Uterine smooth muscle cell (primary cell): ENCODE measurements at places on chromosomes 2 and 18. TPM values are rescaled to one million over a fixed set of nuclear protein-coding genes. Genes with fewer than 3 reads are reported as not detected.

The MATN3 gene
- total RNA-seq: 2.8 and 2.9 TPM in 2 replicates

The ANKRD36B gene
- total RNA-seq: 32.5 and 45.6 TPM in 2 replicates

The CLEC4F gene
- total RNA-seq: not detected in 2 replicates

The MPP4 gene
- 2.0 and 4.0 TPM in 2 replicates for total RNA-seq

The TUBA3D gene
- total RNA-seq: not detected in 2 replicates

The ZNF521 gene
- total RNA-seq: 33.6 and 36.4 TPM in 2 replicates
